Stimulated activated naive CD4-positive, alpha-beta T cell treated with Interleukin-2 at 50 U/mL for 16 hours (primary cell): ENCODE measurements at places on chromosomes 3 and 15.

DNA sequence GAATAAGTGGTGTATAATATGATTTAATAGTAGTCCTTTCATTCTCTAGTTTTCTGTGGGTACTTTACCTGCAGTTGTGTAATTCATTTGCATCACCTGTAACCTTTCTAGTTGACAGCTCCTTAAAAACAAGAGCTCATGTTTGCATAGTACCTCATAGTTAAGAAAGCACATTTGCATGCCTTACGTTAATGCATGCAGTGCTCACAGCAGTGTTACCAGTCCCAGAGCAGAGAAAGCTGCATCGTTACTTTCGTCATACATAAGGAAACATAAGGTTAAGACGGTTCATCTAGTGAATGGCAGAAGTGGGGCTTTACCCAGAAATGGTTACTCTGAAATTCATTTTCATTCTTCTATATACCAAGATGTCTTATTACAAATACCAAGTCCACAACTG is 111.3 kb downstream of the AKAP13 start:
- DNase-seq = no peak

GRCh38 chr15:39286706-39287105 is 294.2 kb upstream of the THBS1 start:
- no peak for DNase-seq

- DNase-seq = no peak
Measured at GRCh38 chr15:53072077-53072476, 281.9 kb upstream of the ONECUT1 start.

DNA sequence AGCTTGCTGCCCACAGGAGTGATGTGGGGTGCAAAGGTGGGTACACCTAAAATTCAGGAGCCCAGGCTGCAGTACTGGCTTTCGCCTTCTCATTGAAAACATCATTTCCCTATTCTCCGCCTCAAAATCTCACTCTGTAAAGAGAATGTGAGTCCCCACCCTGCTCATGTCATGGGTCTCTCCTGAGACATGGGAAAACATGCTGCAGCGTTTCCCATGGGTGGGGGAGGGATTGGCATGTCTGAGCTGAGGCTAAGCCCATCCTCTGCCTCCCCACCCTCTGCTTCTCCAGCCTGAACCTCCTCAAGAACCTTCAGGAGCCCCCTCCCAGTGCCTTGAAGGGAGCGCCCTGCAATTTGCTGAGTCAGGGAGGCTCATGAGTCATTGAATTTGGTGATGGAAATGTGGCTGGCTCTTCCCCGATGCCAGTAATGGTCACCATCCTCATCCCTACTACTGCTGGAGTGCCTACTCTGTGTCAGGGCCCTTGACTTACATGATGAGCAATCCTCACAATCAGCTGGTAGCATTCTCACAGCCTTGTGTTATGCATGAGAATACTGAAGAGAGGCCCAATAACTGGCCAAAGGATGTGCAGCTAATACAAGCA is 28.8 kb downstream of the WNT5A start:
- no peak for DNase-seq

DNA sequence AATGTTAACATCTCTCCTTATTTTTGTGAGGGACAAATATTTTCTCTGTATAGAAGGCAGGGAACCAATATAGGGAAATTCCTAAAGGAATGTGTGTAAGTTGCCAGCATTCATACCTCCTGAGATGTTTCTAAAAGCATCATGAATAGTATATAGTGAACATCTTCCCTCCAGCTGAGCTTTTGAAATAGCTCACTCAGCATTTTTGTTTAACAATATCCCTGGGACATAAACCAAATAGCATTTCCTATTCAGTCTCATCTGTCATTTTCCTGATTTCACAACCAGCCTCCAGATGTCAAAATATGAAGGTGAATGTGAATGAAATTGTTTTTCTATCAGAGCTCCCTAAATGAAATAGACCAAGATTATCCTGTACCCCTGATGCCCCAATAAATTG is 137.2 kb downstream of the PPM1L start:
- no peak for DNase-seq

DNA sequence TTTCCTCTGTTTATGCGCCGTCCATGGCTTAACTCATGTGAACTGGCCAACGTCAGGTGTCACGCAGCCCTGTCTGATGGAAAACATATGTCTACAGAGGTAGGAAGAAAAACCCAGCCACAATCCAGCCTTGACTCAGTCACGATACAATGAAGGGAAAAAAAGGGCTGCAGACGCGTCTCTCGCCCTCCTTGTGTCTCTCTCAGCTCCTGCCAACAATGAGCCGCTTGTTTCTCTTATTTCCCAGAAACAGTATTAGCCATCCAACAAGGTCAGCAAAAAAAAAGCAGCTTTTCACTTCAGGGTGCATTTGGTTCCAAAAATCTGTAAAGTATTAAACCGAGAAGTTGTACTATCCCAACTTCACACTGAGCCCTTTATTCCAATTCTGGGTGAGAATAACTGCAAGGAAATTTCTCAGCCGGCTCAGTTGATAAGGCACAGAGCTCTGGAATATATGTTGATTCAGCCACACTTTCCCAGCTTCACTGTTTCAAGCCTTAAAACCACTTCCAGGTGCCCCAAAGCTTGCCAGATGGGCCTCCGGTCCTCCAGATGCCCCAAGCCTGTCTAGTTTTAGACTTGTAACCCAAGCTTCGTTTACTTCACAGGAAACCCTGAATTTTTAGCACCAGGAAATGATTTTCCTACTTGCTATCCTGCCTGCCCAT is 79.4 kb downstream of the TM4SF4 start:
- DNase-seq = no peak

GRCh38 chr3:179608931-179609720 is 4.5 kb downstream of the NDUFB5 start:
- no peak for DNase-seq

DNA sequence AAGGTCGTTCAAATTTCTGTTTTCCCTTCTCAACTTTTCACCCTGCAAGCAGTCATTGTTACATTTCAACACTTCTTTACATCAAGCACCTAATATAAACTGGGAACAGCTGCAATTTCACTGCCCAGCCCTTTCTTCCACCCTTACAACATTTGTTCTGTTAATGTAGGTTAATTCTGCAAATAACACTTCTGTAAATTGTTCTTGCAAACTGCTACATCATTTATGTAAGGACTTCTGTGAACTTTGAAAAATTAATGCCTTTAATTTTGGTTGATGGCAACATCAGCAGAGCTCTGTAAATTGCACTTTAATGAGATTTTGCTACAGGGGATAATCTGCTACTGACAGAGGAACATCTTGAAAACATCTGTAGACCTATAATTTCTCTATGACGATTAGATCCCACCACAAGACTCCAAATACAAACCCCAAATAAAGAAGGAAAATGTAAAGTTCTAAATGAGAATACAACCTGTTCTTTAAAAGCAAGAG is 93.5 kb downstream of the ZIC4 start:
- no peak for DNase-seq

DNA sequence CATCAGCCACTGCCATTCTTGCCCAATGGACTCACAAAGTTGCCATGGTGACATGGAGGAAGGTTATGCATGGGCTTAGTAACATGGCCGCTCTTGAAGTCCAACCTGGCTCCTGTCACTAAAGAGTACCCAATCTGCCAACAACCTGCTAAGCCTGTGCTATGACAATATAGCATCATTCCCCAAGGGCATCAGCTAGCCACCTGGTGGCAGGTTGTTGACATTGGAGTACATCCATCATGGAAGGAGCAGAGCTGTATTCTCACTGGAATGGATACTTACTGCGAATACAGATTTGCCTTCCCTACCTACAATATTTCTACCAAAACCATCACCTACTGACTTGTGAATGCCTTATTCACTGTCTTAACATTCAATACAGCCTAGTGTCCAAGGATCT is 138.9 kb upstream of the RORA start:
- no peak for DNase-seq

DNA sequence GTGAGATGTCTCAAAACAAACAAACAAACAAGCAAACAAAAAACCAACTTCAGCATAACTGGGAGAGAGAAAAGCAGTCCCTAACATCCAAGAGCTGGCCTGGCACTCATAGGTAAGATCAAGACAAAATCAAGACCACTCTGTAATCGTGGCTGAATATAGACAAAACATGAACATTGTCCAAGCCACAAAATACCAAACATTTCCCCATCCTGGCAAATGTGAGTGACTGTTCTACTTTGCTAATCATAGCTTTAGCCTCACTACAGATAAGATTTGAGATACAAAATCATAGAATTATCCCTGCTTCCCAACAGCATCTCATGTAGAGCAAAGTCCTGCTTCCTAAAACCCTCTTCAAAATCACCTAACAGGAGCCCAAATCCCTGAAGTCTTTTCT is 116.7 kb upstream of the PRTG start:
- DNase-seq = no peak

- no peak for DNase-seq
Measured at GRCh38 chr3:168975576-168975975, 687.9 kb downstream of the MECOM start.

DNA sequence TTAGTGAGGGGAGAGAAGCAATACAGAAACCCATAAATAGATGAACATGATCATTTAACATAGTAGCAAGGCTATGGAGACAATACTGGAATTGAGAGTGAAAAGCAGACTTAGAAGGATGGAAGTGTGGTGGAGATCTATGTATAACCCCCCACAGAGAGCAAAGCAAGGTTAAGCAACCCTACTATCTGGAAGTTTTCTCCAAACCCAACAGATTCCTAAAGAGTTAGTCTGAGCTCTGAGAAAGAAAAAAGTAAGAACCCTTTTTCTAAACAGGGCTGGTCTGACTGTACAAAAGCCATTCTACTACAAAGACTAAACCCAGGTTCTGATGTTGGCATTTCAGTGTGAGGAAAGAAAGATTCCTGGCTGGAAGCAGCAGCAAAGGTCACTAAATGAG is 153.2 kb downstream of the WNT5A start:
- DNase-seq = no peak

- DNase-seq = no peak
Measured at GRCh38 chr3:96000966-96001365, 813.4 kb upstream of the EPHA6 start.

- no peak for DNase-seq
Measured at GRCh38 chr3:160447544-160447943, 2.0 kb downstream of the TRIM59 start.

- DNase-seq = no peak
Measured at GRCh38 chr3:52265387-52265786, 13.1 kb downstream of the WDR82 start.

DNA sequence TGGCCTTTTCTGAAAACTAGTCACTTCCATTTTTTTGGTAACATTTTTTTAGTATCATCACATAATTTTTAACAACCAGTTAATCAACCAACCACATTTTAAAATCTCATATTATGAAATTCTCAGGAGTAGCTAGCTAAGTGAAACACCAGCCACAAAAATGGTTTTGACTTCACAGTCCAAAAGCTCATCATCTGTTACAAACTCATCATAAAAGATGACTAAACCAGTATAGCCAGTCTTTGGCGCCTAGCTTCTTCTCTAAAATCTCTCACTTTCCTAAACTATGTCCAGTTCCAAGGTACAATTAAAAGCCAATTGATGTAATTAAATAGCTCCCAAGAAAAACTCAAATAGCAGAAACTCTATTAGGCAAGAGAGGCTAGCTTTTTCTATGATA is 88.2 kb upstream of the ZNF385D start:
- DNase-seq = no peak

DNA sequence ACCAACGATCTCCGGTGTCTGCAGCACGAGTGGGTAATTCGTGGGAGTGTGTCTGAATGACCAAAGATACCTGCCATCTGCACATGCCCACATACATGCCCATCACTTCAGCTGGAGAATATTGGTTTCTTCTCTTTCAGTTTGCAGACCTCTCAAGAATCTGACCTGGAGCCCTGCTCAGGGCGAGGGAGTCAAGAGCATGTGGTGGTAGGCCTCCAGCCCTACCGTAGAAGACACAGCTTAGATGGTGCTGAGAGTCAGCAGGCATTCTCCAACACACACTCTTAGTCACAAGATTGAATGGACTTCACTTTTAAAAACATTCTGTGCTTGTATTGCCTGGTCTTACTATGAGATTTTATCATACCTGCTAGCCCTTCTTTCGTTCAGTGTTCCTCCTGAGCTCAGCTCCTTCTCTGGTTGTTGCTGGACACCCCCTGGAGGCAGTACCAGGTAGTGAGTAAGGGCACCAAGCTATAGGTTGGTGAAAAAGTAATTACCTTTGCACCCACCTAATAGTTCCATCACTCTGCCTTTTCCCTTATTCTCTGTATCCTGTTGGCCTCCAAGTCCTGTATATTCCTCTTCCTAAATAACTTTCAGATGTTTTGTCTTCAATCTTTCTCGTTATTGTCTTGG is 252.0 kb downstream of the CACNA2D3 start:
- DNase-seq = no peak

GRCh38 chr3:194080913-194081800 is 54.8 kb upstream of the HES1 start:
- no peak for DNase-seq

GRCh38 chr3:39211332-39212130 is 19.1 kb upstream of the XIRP1 start:
- DNase-seq = no peak

- DNase-seq = no peak
Measured at GRCh38 chr15:78012643-78013077, 64.9 kb downstream of the TBC1D2B start.

GRCh38 chr15:62942428-62942827 is 100.1 kb upstream of the TPM1 start:
- no peak for DNase-seq

DNA sequence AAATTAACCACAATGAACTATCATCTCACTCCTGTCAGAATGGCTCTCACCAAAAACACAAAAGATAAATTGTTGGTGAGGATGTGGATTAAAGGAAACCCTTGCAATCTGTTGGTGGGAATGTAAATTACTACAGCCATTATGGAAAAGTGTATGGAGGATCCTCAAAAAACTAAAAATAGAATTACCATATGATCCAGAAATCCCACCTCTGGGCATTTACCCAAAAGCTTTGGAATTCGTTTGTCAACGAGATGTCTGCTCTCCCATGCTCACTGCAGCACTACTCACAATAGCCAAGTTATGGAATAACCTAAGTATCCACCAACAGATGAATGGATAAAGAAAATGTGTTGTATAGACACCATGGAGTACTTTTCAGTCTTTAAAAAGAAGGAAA is 21.6 kb downstream of the FSIP1 start:
- no peak for DNase-seq

DNA sequence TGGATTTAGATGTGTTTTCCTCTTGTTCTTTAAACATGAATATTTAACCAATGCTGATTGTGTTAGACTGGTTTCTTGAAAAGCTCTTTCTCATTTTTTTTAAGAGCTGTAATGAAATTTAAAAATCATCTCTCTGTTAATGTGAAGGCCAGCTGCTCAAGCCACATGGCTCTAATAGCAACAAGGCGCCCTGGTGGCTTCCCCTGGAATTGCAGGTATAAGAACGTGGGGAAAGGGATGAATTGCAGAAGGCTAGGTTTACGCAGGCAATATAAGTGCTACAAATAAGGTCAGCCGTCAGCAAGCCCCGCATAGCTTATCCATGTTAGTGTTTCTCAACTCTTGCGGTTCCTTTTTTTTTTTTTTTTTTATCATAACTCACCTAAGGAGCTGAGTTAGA is 108.5 kb downstream of the SAMMSON start:
- DNase-seq = no peak

- no peak for DNase-seq
Measured at GRCh38 chr3:64410226-64410625, 185.0 kb upstream of the PRICKLE2 start.
